BJ (cell line): ENCODE measurements at places on chromosomes 4 and X. TPM values are rescaled to one million over a fixed set of nuclear protein-coding genes. Genes with fewer than 3 reads are reported as not detected.

TXK gene
- 0.10 TPM in 1 of 2 replicates, not detected in the other for polyA plus RNA-seq

DNA sequence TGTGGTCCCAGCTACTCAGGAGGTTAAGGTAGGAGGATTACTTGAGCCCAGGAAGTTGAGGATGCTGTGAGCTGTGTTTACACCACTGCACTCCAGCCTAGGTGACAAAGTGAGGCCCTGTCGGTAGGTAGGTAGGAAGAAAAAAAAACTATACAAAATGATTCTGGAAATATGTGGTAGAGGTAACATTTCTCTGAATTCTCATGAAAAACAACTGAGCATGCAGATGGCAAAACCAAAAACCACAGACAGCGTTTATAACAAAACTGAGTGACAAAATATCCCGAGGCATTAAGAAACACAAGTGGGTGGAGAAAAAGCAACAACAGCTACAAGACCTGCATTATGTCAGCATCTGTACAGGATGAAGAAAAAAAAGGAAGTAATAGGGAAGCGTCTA lies 211.7 kb downstream of the DLG3 start:
- DNase-seq = no peak

DNA sequence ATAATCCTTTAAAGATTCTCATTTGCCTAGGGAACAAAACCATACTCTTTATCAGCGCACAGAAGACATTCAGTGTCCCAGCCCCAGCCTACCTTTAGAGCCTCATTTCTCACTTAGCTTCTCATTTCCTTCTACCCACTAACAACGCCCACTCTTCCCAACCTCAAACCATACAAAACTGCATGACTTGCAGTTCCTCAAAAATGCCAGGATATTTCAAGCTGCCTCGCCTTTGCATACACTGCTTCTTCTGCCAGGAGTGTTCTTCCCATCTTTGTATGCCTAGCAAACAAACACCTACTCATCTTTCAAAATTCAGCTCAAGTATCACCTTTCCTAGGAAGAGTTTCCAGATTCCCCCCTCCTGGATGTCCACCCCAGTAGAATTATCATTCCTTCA lies 129.9 kb upstream of the ADGRL3 start:
- DNase-seq = no peak

- peak; percentile 93 for DNase-seq
These were observed 44.6 kb downstream of the FGFBP1 start for GRCh38 chr4:15893962-15894361.

STARD8 gene
- polyA plus RNA-seq = 2.1 and 2.9 TPM in 2 replicates

DNA sequence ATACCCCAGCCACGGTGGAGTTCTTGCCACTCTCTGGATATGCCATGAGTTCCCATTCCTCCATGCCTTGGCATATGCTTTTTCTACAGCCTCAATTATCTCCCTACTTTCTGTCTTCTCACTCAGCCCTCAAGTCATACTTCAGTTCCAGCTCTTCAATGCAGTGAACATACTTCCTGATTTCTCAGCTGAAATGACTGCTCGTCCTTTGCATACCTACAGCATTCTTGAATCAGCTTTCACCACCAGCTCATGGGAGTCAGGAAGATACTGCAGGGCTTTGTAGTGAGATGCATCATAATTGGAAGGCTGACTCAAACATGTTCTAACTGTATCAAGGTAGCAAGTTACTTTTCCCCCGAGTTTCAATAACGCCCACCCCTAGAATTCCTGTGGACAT lies 118.4 kb downstream of the APBB2 start:
- DNase-seq = peak; percentile 9

DNA sequence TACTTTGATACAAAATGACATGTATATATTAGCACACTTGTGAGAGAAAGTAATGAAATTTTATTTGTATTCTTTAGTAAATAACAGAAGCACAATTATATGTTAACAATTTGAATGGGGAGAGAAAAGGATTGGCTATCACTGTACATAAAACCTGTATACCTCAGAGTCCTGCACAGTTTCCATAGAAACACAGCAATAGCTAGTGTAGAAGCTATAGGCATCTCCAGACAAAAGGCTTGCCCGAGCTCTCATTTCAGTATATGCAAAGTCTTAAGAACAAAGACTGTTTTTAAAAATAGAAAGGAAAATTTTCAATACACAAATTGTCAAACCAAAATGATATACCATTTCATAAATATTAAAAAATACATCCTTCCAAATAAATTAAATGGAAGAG lies 38.5 kb downstream of the GPM6A start:
- no peak for DNase-seq

GRCh38 chr4:186203406-186203805 lies 12.0 kb downstream of the CYP4V2 start:
- no peak for DNase-seq

DNA sequence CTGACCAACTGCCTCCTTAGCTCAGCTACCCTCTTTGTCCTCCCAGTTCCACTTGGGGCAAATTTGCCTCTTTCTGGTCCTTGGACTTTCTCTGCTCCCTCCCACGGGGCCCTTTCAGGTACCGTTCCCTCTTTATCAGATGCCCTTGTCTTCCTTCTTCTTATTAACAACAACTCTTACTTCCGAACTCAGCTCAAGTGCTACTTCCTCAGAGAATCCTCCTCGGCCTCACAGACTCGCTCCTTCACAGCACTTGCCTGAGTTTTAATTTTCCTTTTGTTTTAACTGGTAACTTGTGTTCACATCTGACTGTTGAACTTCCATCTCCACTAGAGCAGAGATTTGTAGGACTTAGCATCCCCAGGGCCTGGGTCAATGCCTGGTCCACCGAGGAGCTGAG lies 85.7 kb downstream of the CLNK start:
- no peak for DNase-seq

GRCh38 chr4:105560421-105560848 lies 8.0 kb downstream of the ARHGEF38 start:
- no peak for DNase-seq

- no peak for DNase-seq
These were observed 100.5 kb downstream of the TMEM131L start for GRCh38 chr4:153566631-153567150.

DNA sequence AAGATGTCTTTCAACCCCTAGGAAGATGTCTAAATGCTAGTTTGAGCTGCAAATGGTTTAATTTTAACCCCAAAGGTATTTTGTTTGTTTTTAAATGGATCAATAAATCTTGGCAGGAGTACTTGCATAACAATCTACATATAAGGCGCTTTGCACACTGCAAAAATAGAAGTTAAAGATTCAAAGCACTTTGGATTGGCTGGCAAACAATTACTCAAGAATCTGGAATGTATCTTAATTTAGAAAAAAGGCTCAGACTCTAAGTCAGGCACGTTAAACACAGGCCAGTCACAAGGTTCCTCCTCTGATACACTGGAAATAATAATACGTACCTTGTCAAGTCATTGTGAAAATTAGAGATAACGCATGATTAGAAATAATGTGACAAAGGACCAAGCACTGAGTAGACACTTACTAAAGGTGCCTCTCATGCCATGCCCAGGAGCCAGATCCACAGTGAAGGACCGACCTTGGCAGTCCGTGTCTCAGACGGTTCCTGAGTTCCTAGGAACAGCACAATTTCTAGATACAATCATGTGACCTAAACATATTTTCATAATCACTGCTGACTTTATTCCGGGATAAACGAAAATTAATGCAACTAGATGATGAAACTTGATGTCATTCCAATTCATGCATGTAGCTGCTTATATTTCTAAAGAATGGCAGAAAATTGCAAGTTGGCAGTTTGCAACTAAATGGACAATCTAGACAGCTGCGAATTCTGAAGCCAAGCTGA lies 49.6 kb downstream of the PROM1 start:
- no peak for DNase-seq

GRCh38 chr4:1971456-1972200 lies 37.1 kb downstream of the NELFA start:
- no peak for DNase-seq

ADH6 gene
- polyA plus RNA-seq = 0.02 and 0.05 TPM in 2 replicates

CCNB3 gene
- polyA plus RNA-seq = 0.11 and 0.59 TPM in 2 replicates

DNA sequence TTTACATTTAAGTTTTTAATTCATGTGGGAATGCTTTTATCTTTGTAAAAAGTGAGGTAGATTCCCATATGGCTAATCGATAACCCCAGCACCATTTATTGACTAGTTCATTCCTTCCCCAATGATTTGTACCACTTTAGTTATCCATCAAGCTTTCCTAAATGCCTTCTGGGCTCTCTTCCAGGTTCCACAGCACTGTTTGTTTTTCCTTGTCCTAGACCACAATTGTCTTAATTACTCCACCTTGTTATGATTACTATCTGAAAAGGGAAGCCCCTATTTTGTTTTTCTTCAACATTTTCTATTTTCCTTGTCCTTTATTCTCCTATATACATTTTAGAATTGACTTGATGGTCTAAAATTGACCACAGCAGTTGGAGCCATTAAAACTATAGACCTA lies 48.5 kb upstream of the GPRIN3 start:
- DNase-seq = no peak

GRCh38 chr4:189436207-189436606 lies 504.5 kb upstream of the FRG1 start:
- DNase-seq = no peak

DNA sequence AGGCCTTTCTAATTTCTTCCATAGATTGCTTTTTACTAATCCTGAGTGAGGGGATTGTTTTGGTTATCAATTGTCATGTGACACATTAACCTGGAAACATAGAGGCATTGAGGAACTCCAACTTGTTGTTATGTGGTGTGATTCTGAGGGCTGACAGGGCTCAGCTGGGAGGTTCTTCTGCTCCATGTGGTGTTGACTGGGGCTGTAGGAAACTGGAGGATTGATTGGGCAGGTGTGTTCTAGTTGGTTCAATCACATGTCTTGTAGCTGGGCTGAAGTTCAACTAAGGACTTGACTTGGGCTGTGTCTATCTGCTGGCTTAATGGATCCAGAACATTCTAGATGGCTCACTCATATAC lies 10.8 kb upstream of the CRLF2 start:
- DNase-seq = no peak

GRCh38 chr4:3389233-3390215 lies 52.2 kb upstream of the HGFAC start:
- DNase-seq = no peak

GRCh38 chr4:683247-683897 lies 5.6 kb downstream of the SLC49A3 start:
- DNase-seq = no peak

GRCh38 chr4:161167539-161167938 lies 996.3 kb downstream of the FSTL5 start:
- DNase-seq = no peak

GRCh38 chrX:140495739-140496138 lies 9.1 kb downstream of the SOX3 start:
- no peak for DNase-seq

TRMT2B gene
- 11.1 and 12.4 TPM in 2 replicates for polyA plus RNA-seq

MAGEA2B gene
- not detected in 2 replicates for polyA plus RNA-seq

DNA sequence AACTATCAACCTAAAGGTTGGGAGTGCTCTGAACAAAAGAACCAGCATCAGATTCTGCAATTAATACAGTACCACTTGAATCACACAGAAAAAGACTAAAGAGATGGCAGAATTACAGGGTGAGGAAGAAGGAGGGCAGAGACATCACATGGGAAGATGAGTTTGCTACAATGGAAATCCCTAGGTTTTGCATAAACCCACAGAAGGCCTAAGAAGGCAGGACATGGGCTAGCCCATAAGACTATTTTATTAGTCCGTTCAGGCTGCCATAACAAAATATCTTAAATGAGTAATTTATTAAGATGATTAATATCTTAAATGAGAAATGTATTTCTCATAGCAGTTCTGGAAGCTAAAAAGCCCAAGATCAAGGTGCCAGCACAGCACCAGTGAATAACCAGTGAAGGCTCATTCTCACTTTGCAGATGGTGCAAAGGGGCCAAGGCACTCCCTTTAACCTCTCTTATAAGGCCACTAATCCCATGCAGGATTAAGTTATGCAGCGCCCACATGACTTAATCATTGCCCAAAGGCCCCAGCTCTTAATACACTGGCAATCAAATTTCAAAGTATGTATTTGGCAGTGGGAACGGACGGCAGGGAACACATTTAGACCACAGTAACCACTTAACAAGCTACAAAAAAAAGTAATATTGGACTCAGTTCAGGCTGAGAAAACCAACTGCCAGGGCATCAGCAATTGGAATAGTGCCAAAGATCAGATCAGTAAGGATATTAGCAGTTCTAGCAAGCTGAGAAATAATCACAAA lies 47.6 kb upstream of the NEUROG2 start:
- no peak for DNase-seq

ERAS gene
- not detected in 2 replicates for polyA plus RNA-seq

DNA sequence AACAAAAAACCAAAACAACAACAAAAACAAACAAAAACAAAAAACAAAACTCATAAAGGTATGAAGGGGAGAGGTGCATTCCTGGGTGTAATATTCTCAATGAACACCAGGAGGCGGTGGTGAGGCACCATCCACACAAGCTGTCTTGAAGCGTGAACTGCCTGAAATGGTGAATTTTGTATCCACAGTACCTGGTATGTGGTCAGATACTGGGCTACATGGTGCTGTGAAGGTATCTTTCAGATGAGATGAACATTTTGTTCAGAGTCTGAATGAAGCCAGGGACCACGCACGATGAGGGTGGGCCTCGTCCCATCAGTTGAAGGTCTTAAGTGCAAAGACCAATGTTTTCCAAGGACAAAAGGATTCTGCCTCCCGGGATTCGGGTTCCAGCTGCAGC lies 58.5 kb downstream of the ASMT start:
- DNase-seq = no peak

- no peak for DNase-seq
These were observed 851.0 kb downstream of the RAB28 start for GRCh38 chr4:12633053-12633651.

DNA sequence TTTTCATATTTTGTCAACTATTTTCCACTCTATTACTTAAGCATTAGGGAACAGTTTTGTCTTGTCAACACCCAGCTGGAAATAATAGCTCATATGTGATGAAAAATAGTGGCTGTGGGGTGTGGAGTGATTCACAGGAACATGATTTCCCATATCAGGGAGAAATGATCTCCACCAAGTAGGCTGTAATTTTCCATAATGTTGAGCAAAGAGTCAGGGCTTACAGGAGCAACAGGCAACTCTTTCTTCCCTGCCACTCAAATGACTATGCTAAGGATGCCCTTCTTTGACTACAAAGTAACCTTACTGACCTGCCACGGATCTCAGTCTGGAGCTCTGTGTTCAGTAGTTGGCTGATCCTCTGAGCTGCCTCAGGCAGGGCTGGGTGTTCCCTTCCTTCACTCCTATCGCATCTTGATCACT lies 90.0 kb upstream of the GATB start:
- DNase-seq = peak; percentile 2

DNA sequence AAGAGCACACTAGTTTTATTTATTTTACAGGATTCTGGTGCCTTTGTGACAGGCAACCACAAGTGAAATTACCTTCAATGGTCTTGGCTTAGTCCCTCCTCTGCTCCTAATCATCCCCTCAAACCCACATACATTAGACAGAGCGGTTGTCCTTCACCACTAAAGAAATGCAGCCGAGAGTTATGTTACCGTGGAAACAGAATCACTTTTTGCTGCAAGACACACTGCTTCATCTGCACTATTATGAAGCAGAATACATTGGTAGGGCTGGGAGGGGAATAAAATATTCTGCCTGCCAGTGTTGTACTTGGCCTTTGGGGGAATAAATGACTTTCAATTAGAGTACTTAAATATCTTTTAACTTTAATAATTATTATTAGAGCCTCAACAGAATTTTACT lies 75.2 kb downstream of the ARHGEF38 start:
- no peak for DNase-seq
